ENCODE measurements at places on chromosomes 16 and 17. TPM values are rescaled to one million over a fixed set of nuclear protein-coding genes. Genes with fewer than 3 reads are reported as not detected.

The NLRC3 gene
- total RNA-seq = 0.45 TPM

DNA sequence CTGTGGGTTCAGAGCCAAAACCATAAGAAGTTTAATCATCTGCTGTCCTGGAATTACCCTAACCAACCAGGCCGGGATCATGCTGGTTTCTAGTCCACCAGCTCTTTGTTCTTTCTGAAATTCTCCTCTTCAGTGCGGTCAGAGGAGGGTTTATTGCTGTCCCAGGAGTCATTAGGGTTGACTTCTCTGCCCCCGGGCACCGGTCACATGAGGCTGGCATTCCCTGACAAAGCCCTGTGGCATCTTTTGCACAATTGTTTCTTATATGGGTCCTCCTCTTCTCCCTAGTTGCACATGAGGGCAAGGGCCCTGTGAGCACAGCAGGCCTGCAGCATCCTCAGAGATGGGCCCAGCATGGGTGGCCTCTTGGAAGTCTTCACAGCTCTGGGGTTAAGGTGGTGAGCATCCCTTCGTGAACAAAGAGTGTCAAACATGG is 243.9 kb downstream of the IRF8 start:
- no peak for DNase-seq

GRCh38 chr16:30491744-30492308 is 19.3 kb downstream of the ITGAL start:
- DNase-seq = no peak

DNA sequence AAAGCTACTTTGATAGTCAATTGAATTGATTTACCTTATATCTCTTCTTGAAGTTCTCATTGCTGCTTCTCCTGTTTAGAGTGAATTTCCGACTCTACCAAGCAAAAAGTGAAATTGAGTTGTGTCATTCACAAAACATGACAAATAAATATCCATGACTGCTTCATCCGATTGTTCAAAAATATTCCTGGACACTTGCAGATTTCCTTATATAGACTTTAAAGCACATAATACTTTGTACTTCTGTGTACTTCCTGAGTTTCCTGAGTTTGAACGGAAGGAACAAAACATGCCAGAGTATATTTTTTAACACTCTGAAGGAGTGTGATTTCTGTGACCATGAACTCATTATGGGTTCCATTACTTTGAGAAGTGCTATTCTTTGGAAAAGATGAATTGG is 20.5 kb upstream of the VAT1L start:
- no peak for DNase-seq

DNA sequence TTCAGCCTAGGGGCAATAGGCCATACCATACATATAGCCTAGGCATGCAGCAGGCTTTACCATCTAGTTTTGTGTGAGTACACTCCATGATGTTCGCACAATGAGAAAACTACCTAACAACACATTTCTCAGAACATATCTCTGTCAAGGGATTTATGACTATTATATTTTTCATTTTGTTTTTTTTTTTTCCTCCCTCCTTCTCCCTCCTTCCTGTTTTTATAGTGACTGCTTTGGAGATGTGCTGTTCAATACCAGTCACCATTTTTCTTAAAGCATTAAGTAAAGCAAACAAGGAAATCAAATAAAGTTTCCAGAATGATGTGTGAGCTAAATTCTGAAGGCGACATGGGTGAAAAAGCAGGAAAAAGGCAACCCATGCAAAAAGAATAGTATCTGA is 194.6 kb downstream of the STX8 start:
- no peak for DNase-seq

Data from ovary (tissue), 10 donors.